ENCODE measurements at places on chromosomes 3 and 15. TPM values are rescaled to one million over a fixed set of nuclear protein-coding genes. Genes with fewer than 3 reads are reported as not detected.

The TMEM207 gene
- not detected for total RNA-seq

The C3orf20 gene
- not detected for total RNA-seq

- no peak for DNase-seq
These were observed 50.9 kb upstream of the CHRNB4 start for GRCh38 chr15:78691851-78692421.

DNA sequence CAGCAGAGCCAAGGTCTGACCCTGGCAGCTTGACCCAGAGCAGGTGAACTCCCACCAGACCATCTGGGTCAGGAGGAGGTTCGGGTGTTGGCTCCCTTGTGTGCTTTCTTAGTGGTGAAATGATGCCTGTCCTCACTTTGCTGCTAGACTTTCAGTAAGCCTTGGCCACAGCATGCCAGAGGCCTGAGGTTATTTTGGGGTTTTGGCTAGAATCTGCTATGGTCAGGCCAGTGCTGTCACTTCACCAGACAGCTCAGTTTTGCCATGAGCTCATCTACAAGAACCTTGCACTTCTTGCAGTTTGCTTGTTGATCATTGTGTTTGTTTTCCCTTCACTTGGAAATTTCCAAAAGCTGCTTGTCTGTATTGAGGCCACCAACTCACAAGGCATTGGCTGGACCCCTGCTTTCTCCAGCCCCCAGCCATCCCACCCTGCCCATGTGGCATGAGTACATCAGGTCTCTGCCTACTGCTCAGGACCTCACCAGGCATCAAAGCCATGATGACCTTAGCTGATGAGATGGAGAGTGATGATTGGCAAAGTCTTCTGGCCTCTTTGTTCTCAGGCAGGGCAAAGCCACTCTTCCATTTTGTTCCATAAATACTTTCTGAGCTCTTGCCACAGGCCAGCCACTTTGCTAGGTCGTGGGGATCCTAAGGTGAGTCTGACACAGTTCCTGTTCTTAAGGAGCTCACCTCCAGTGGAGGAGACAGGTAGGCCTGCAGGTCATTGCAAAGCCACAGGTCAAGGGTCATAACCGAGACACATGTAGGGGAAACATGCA lies 122.6 kb downstream of the ARNT2 start:
- no peak for DNase-seq

DNA sequence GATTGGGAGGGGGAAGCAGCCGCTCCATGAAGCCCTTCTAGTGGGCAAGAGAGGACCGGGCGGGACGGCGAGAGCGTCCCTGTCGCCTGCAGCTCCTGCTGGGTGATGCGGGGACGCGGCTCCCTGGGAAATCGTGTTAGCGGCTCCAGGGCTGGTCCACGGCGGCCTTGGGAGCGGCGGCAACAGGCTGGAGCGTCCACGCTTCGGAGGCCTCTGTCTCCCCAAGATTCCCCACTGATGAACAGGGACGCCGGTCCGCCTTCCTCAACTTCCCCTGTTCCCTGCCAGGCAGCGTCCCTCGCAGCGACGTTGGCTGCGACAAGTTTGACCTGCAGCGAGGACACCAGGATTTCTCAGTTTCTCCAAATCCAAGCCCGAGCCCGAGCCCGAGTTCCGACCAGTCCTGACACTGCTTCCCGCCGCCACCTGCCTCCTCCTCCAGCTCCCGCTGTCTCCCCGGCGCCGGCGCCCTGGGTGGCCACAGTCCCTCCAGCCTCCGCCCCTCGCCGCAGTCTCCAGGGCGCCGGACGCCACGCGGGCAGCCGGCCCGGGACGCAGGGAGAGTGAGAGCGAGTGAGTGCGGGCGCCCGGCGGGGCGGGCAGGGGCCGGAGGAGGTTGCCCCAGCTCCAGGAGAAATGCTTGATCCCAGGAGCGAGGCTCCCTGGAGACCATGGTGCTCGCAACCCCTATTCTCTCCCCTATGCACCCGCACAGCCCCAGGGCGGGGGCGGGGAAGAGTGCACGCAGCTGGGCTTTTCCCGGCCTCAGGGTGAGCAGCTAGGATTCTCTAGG lies 78.1 kb upstream of the RNF7 start:
- no peak for DNase-seq

DNA sequence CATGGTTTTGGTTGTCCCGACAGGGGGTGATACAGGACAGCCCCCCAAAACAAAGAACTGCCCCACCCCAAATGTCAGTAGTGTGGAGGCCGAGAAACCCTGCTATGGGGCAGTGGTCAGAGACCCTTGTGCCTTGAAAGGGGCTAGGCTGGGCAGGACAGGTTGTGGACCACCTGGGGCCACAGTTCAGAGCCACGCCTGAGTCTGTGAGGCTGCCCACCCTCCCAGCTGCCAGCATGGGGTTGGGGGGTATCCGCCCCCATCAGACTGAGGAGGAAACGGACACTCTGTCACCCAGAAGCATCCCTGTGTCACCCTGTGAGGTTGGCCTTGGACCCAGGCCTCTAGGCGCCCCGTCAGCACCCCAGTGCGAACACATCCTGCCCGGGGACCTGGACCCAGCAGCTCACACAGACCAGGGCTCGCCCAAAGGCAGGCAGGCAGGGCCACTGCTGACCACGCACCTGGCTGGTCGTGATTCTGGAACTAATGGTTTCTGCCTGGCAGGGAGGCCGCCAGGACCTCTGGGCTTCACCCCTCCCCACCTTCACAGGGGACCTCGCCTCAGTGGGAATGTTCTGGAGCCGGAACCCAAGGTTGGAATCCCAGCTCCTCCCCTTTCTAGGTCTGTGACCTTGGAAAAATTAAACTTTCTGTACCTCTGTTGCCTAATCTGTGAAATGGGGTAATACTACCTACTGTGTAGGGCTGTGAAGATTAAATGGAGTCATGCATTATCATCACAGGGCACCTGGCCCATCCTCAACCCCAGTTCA lies 1.4 kb downstream of the SLC41A3 start:
- DNase-seq: no peak

GRCh38 chr3:117531078-117531767 lies 821.6 kb downstream of the TUSC7 start:
- DNase-seq: no peak

- DNase-seq: no peak
These were observed 38.9 kb upstream of the CLRN1 start for GRCh38 chr3:151011427-151011826.

GRCh38 chr3:138947495-138948121 lies 591 bp downstream of the FOXL2NB start:
- DNase-seq: no peak

GRCh38 chr3:2510591-2511145 lies 412.0 kb downstream of the CNTN4 start:
- no peak for DNase-seq

DNA sequence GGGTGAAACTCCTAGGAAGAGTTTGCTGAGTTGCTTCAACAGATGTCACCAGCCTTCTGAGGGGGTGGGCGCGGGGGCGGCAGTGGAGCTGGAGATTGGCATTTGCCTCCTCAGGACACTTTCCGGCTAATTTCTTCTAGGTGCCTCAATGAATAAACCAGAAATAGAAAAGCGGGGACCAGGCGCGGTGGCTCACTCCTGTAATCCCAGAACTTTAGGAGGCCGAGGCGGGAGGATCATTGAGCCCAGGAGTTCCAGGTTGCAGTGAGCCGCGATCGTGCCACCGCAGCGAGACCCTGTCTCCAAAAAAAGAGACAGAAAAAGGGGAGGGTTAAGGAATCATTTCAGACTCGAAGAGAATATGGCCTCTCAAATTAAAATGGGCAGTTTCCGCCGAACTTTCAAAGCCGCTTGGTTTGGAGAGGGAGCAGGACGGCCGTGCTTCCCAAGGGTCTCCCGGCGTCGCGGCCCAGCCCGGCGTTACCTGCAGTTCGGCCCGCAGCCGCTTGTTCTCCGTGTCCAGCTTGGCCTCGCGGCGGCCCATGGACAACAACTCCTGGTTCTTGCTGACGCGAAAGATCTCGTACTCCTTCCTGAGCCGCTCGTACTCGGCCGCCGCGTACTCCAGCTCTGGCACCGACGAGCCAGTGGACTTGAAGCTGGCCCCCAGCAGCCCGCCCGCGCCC lies 587 bp downstream of the NPHP3 start:
- DNase-seq: peak; percentile 67

Data from PC-9 (cell line).